ENCODE measurements at places on chromosomes 6 and 20. TPM values are rescaled to one million over a fixed set of nuclear protein-coding genes. Genes with fewer than 3 reads are reported as not detected.

The PRICKLE4 gene
- total RNA-seq, result not detected

The SAMD3 gene
- 2.5 TPM for total RNA-seq

The BTN1A1 gene
- not detected for total RNA-seq

The PRPH2 gene
- total RNA-seq, result not detected

The PABPC1L gene
- total RNA-seq, result 103 TPM

The STX11 gene
- total RNA-seq, result 15.5 TPM

The SLC22A2 gene
- total RNA-seq, result not detected

The OPRM1 gene
- not detected for total RNA-seq

The EPB41L1 gene
- 0.19 TPM for total RNA-seq

The CAPN11 gene
- total RNA-seq, result not detected

The CRYBG1 gene
- 10.0 TPM for total RNA-seq

The MACROD2 gene
- total RNA-seq, result not detected

The C6orf47 gene
- 16.8 TPM for total RNA-seq

The SLC32A1 gene
- total RNA-seq, result not detected

The PLCB4 gene
- total RNA-seq, result not detected

The C20orf96 gene
- 6.7 TPM for total RNA-seq

The IRF4 gene
- 831 TPM for total RNA-seq

The PAK5 gene
- not detected for total RNA-seq

The IL17F gene
- not detected for total RNA-seq

The RPRD1B gene
- 49.8 TPM for total RNA-seq

The LAMP5 gene
- total RNA-seq, result not detected

The SPINT3 gene
- total RNA-seq, result not detected

The TINAG gene
- total RNA-seq, result not detected

The HCK gene
- not detected for total RNA-seq

The TRAPPC3L gene
- total RNA-seq, result not detected

The CLDN20 gene
- total RNA-seq, result 0.21 TPM

The CASS4 gene
- 3.1 TPM for total RNA-seq

The TLDC2 gene
- total RNA-seq, result not detected

The SEC23B gene
- 108 TPM for total RNA-seq

The OR2J3 gene
- not detected for total RNA-seq

The SMIM26 gene
- 55.8 TPM for total RNA-seq

The HELZ2 gene
- total RNA-seq, result 13.7 TPM

The SLC17A9 gene
- 14.0 TPM for total RNA-seq

The TULP4 gene
- total RNA-seq, result 24.0 TPM

The DEFB124 gene
- not detected for total RNA-seq

The RHAG gene
- not detected for total RNA-seq

The PRR18 gene
- total RNA-seq, result not detected

The RBM12 gene
- 148 TPM for total RNA-seq

The HLA-DOA gene
- total RNA-seq, result 0.38 TPM

The HCRTR2 gene
- not detected for total RNA-seq

The FOXQ1 gene
- total RNA-seq, result not detected

The TRIM40 gene
- not detected for total RNA-seq

The PRRT1 gene
- total RNA-seq, result 0.35 TPM

Measured in activated CD4-positive, alpha-beta T cell treated with anti-CD3 and anti-CD28 coated beads, Interleukin-2, amount 10 ng/mL, durations not matched to agents 24 days and 14 days (primary cell).